GM06990 (cell line): ENCODE measurements at places on chromosomes 3 and 15.

DNA sequence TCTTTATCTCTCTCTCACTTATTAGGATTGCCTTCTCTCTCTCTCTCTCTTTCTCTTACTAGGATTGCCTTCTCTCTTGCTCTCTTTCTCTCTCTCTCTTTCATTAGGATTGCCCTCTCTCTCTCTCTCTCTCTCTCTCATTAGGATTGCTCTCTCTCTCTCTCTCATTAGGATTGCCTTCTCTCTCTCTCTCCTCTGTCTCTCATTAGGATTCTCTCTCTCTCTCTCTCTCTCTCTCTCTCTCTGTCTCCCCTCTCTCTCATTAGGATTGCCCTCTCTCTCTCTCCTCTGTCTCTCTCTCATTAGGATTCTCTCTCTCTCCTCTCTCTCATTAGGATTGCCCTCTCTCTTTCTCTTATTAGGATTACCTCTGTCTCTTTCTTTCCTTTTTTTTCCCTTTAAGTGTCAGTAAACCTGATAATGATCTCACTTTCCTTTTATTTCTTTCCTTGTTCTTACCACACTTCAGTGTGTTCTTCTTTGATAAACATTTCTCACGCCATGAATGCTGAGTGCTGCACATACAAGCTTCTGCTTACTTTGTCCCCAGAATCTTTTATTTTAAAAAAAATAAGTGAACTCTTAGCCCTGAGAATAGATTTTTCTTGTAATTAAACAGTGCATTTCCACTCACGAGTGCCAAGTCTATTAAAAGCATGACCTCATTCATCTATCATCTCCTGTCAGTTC is 243.4 kb upstream of the TBC1D5 start:
- DNase-seq, result no peak

GRCh38 chr3:59573911-59574310 is 524.1 kb upstream of the CFAP20DC start:
- DNase-seq, result no peak

DNA sequence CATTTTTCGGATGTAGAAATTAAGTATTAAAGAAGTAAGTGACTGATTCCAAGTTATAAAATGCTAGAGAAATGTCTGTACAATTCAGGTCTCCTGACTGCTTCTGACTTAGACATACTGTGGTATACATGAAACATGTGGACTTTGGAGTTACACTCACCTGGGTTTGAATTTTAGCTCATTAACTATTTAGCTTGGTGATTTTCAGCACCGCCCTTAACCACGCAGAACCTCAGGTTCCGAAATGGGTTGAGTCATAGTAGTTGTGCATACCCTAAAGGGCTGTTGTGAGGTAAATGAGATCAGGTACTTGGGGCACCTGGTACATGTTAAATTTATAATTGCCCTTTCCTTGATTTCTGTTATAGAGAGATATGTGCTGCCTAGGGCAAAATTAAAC is 32.9 kb upstream of the UTS2B start:
- no peak for DNase-seq

GRCh38 chr15:75172284-75172820 is 29.3 kb upstream of the C15orf39 start:
- DNase-seq, result no peak

DNA sequence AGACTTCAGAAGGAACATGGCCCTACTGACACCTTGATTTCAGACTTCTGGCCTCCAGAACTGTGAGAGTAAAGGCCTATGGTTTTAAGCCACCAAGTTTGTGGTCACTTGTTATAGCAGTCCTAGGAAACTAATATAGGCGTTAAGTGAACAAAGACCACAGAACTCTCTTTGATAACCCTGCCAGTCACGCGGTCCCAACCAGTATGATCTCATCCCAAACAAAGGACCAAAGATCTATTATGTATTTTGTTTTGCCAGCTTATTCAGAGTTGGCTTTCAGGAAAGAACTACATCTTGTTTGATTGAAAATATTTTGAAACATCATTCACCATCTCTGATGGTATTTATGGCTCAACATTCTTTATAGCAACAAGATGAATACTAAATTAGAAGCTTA is 294.4 kb upstream of the SLCO3A1 start:
- DNase-seq, result no peak

DNA sequence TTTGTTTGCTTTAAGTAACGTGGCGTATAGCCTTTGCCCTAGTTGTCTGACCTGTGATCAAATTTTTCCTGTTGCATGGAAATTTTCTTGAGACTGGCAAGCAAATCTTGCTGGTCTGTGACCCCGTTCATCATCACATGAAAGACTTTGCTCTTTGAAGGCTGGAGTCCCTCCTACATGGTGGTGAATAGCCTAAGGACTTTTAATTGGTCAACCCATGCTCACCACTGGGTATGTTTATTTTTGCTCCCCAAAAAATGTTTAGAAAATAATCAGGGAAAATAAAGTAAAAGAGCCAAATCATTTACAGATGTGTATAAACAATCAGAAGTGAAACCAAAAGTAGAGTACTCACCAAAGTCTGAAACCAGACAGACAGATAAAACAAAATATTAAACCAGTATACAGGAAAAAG is 1075.3 kb upstream of the ALCAM start:
- no peak for DNase-seq

DNA sequence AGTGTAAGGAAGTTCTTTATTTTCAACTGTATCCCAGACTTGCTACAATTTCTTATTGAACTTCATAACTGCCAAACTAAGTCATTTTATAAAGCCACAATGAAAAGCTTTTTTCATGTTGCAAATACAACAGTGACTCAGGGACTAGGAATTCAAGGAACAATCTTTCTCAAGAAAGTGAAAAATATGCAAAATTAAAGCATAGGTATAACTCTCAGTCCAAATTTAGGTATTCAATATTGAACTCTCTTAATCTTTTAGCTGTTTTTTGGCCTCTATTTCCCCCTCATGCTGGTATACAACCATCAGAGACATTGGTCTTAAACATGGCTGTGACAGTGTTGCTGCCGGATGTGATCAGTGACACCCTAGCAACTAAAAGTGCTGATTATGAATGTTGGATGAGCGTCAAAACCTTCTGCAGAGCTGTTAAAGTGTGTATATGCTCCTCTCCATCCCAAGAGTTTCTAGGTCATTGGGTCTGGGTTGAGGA is 476.9 kb downstream of the ZNF385D start:
- DNase-seq, result no peak

- no peak for DNase-seq
Observed at GRCh38 chr3:30428251-30428650, 178.2 kb upstream of the TGFBR2 start.

DNA sequence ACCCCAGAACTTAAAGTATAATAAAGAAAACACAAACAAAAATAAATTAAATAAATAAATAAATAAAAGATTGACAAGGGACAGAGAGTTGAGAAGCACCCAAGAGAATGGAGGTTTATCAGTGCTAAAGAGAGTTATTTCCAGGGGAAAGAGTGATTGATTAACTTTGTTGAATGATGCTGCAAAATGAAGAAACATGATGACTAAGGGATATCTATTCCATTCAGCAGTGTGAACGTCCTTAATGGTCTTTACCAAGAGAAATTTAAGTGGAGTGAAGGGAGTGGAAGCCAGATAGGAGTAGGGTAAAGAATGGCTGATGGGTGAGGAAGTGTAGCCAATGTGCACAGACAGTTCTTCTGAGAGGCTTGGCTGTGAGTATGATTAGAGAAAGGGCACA is 11.1 kb downstream of the REC114 start:
- DNase-seq, result no peak

GRCh38 chr3:132242790-132243189 is 74.4 kb upstream of the ACP3 start:
- no peak for DNase-seq

DNA sequence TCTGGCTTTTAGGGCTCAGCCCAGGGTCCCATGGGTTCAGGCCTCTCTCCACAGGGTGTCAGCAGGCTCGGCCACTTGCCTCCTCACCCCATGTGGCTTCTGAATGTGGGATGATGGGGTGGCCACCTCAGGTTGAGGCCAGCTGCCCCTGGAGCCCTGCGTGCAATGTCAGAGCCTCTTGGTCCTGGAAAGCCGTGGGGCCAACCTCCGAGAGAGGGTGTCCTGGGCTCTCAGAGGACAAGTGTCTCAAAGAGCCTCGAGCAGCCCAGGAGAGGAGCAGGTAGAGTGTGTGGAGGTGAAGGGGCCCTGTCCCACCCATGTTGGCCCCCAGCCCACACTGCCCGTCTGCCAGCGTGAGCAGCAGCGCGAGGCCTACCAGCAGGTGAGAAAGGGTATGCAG is 86.0 kb downstream of the PLXNA1 start:
- no peak for DNase-seq

- DNase-seq, result no peak
Observed at GRCh38 chr3:143389388-143389787, 269.8 kb downstream of the CHST2 start.

- DNase-seq, result no peak
Observed at GRCh38 chr15:74960286-74960685, 3.7 kb upstream of the RPP25 start.

- no peak for DNase-seq
Observed at GRCh38 chr3:189304465-189305351, 132.9 kb downstream of the TPRG1 start.

- no peak for DNase-seq
Observed at GRCh38 chr15:51678096-51678495, 3.2 kb upstream of the SCG3 start.

GRCh38 chr3:195099951-195100785 is 170.8 kb downstream of the XXYLT1 start:
- DNase-seq, result no peak

DNA sequence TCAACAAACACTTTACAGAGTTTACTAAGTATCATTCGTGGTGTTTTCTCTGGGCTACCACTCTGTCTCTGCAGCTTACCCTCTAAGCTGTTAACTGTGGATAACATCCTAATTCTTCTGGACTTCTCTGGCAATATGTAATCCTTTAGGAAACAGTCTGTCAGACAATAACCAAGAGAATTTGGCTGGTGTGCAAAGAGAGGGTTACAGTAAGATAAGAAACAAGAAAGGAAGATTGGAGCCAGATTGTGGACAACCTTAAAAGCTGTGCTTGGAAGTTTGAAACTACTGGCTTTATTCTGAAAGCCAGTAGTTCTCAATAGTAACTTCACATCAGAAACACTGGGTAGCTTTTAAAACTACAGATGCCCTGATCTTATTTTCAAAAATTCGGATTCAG is 778 bp downstream of the ARL6 start:
- DNase-seq, result no peak

DNA sequence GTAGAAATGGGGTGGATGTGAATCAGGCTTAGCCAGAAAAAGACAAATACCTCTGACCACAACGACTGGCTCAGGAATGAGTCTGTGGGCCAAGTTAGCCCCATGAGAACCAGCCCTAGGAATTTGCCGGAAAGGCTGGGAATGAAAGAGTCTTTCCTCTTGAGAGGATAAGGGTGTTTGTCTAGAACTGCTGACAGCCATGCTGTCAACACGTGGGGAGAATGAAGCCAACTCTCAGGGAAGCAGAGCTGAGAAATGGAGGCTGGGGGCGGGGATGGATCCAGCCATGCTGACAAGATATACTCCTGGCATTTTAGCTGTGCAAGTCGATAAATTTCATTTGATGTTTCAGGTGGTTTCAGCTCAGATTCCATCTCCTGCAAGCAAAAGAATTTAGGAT is 10.6 kb upstream of the SLC6A1 start:
- no peak for DNase-seq

DNA sequence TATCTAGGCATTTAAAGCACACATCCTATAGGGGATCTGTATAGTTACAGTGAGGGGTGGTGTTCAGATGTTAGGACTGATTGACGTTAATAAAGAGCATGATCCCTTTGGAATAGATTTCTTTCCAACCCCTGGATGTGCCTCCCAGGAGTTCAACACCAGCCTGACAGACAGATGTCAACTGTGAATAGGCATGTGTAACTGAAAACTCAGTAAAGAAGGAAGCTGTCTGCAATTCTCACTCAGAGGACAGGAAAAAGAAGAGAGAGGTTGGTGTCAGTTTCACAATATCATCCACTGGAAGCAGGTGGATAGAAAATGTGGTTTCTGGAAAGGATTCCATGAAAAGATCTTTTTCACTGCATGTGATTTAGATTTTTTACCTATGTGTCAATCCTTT is 396.3 kb downstream of the NSUN3 start:
- no peak for DNase-seq

GRCh38 chr3:188282871-188283270 is 128.9 kb downstream of the LPP start:
- no peak for DNase-seq

DNA sequence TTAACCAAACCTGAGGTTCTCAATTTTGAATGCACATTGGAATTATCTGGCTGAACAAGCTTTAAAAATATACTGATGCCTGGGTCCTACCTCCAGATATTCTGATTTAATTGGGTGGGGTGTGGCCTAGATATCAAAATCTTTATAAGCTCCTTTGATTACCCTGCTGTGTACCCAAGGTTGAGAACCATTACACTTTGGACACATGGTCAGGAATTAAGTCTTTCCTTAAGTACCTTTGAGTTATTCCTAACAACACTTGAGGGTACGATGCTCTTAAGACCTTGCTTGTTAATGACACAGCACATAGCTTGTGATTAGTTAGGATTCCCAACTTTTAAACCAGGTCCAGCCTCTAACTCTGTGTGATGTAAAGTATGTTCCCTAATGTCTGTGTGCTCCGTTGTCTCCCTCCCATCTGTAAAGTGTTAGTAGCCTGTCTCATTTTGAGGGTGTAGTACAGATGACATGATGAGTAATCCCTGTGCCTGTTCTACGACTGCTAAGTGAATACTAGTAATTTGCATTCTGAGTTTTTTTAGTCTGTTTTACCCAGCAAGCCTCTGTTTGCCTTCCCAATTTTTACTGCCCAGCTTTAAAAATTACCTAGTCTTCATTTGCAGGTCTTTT is 154.9 kb downstream of the KLHL25 start:
- DNase-seq, result no peak

DNA sequence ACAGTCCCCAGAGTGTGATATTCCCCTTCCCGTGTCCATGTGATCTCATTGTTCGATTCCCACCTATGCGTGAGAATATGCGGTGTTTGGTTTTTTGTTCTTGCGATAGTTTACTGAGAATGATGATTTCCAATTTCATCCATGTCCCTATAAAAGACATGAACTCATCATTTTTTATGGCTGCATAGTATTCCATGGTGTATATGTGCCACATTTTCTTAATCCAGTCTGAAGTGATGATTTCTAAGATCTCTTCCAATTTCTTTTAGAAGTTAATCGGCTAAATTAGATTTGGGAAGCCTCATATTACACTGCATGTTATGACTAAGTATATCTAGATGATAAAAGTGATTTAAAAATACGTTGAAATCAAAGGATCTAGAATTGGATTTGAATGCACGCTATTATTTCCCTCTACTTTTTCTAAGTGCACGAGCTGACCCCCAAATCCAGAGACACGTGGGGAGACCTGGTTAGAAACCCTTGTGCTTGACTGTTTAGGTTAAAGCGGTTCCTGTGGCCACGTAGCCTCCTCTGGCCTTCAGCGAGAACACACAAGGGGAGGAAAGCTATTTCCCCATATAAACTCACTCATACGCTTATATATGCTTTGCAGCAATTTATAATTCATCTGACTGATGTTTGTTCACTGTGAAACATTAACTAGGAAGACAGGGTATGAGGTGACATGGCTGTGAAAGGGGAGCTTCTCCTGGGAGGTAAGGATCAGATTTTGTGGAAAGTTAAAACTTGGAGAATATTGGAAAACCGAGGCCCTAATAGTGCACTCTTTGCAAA is 243.8 kb downstream of the PDZRN3 start:
- no peak for DNase-seq

GRCh38 chr3:133093366-133093765 is 55.2 kb downstream of the TMEM108 start:
- no peak for DNase-seq
